ENCODE measurements at places on chromosomes 3 and 15.
A peak's percentile ranks its signal among the peaks of the same experiment; 100 is the strongest.

GRCh38 chr15:50112488-50113186 lies 6.4 kb downstream of the ATP8B4 start:
- no peak for DNase-seq

- no peak for DNase-seq
Observed at GRCh38 chr15:39598186-39598850, 17.4 kb downstream of the THBS1 start.

GRCh38 chr3:16490062-16490619 lies 23.4 kb downstream of the RFTN1 start:
- DNase-seq, result no peak

DNA sequence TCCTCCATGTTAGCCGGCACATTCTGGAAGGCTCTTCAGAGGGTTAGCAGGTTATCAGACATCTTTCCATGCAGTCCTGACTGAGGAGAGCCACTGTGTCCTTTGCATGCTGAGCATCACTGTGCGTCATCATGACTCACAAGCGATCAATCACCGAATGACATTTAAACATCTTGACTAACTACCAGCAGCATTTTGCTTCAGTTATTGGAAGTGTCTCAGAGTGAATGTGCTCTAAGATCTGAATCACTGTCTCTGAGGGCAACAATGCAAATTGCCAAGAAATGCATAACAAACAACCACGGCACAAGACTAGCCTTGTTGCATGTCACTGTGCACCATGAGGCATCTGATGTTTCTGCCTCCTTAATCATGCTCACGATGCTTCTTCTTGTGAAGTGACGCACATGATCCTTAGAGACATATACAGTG lies 18.3 kb upstream of the ATP8B4 start:
- peak; percentile 84 for DNase-seq

DNA sequence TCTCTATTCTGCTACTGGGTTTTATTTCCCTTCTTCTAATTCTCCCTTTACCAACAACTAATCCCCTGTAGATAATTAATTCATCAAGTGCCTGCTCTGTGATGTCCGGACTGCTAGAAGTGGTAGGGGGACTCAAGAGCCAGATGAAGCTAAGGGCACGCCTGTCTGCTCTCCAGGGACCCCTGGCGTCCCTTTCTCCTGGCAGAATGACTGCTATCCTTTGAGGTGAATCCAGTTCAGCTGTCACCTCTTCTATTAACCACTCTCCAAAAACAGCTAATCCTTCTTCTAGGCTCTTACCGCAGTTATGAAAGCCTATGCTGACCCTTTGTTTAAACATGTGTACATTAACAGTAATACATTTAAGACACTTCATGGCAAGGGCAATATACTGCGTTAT lies 1.4 kb upstream of the CHRNA7 start:
- DNase-seq, result no peak
